ENCODE measurements at places on chromosomes 6 and 20.
A peak's percentile ranks its signal among the peaks of the same experiment; 100 is the strongest.

- DNase-seq, result no peak
These were observed 717 bp downstream of the CSNK2A1 start for GRCh38 chr20:542777-543368.

GRCh38 chr20:56088375-56088774 is 83.1 kb upstream of the CBLN4 start:
- peak; percentile 31 for DNase-seq

DNA sequence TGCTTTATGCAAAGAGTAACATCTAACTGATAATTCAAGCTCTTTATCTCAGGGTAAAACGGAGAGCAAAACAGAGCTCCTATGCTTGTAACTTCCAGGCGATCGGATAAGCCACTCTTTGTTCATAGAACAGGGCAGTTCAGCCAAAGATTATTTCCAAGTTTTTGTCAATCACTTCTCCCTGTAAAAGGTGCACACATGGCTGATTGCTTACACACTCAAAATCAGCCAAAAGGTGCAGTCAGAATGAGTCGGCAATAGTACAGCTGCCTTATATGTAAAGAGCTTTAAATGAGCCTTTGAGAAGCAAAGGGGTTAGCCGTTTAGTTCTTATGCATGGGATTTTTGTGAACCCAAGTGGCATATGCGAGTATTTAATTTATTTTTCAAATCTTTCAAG is 449.6 kb upstream of the POU3F2 start:
- no peak for DNase-seq

GRCh38 chr6:134169871-134170486 is 117.6 kb upstream of the SLC2A12 start:
- no peak for DNase-seq

DNA sequence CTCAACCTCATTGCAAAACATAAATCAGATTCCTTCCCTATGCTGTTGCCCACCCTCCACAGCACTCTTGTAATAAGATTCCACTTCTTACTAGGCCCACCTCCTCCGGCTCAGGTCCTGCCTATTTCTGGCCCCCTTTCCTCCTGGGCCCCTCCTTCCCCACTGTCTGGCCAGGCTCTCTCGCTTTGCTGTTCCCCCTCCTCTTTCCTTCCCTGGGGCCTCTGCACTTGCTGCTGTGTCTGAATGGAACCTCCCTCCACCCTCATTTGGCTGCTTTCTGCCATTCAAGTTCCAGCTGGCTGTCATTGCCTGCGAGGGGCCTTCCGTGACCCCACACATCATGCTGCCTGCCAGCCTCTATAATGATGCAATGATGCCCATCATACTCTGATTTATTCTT is 38.9 kb downstream of the ARHGAP40 start:
- no peak for DNase-seq

All from dorsolateral prefrontal cortex (tissue), 122 donors.